ENCODE measurements at places on chromosomes 7 and 10.

- no peak for DNase-seq
Observed at GRCh38 chr7:75584354-75584753, 92.2 kb downstream of the SPDYE5 start.

DNA sequence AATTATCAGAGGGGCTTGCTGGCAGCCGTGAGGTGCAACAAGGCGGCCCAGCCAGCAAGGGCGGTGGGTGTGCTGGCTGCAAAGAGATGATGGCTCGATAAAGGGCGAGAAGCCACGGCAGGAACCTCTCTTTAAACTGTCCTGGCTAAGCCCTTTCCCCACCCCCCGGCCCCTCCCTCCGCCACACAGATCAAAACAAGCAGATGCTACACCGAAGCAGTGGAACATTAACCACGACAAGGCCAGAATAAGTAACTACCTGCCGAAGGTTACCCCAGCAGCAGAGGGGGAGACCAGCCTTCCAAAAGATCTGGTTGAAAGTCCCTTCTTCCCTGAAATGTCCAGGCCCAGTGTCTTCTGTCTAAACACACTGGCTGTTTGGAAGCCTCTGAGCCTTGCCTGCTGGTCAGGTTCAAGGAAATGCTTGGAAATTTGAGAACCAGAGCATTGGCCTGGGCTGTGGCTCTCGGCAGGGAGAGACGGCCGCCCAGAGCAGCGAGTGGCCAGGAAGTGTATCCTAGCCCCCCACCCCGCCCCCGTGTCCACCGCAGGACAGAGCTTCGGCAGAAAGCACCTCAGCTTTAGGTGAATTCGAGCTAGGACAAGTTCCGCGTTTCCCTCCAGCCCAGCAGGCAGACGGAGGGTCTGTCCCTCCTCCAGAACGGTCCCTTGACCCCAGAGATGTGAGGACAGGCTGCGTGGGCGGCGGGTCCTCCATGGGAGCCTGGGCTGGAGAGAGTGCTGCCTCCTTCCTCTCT, 2.1 kb downstream of the FAM20C start:
- no peak for DNase-seq

DNA sequence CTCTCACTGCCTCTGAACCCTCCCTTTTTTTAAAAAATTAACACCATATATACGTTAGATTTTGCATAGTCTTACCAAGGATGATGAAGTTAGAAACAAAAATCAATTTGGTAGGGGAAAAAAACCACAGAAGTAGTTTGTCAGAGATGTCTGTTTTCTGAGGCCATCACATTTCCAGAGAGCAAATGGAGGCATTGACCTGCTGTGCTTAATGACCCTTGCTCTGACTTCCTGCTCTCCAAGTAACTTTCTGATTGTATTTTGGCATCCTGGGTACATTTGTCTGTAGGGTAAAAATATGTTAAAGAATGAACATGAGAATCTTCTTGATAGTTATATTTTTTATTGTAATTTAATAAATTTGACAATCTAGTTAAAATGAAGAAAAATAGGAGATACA, 140.2 kb downstream of the LCOR start:
- DNase-seq: no peak

DNA sequence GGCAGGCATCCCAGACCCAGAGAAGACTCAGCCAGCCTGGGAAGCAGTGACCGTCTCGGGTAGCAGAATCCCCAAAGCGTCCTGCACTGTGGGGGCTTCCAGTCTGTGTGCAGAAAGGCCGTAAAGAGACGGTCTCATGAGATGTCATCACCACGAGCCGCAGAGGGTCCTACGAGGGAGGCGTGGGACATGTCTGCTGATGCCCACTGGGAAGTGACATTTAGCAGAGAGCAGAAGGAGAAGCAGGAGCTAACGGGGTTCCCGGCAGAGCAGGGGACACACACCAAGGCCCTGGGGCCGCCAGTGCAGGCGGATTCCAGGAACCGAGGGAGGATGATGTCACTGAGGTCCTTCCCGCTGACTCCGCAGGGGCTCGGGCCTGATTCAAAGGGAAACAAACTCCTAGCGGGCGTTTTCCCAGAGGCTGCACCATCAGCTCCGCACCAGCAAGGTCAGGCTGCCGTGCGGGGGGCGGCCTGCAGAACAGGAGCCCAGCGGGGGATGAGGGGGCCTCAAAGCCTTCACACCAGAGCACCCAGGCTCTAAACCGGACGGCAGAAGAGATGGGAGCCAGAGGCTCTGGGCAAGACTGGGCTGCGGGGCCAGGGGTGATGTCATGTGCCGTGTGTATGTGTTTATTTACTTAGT, 85.4 kb upstream of the PDGFA start:
- DNase-seq: no peak

GRCh38 chr7:101602484-101603241, 26.4 kb downstream of the MYL10 start:
- peak; percentile 51 for DNase-seq

DNA sequence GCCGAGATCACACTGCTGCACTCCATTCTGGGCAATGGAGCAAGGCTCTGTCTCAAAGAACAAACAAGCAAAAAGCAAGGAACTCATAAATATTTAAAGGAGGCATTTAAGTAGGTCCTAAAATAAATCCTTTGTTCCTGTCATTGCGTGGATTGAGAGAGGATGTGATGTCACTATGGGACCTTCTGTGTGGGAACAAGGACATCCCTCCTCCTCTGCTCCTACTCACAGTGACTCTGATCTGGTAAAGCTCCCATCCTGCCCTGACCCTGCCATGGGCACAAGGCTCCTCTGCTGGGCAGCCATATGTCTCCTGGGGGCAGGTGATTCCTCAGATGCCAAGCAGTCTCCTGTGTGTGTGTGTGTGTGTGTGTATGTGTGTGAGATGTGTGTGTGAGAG, 74.1 kb upstream of the PRSS58 start:
- DNase-seq: no peak

DNA sequence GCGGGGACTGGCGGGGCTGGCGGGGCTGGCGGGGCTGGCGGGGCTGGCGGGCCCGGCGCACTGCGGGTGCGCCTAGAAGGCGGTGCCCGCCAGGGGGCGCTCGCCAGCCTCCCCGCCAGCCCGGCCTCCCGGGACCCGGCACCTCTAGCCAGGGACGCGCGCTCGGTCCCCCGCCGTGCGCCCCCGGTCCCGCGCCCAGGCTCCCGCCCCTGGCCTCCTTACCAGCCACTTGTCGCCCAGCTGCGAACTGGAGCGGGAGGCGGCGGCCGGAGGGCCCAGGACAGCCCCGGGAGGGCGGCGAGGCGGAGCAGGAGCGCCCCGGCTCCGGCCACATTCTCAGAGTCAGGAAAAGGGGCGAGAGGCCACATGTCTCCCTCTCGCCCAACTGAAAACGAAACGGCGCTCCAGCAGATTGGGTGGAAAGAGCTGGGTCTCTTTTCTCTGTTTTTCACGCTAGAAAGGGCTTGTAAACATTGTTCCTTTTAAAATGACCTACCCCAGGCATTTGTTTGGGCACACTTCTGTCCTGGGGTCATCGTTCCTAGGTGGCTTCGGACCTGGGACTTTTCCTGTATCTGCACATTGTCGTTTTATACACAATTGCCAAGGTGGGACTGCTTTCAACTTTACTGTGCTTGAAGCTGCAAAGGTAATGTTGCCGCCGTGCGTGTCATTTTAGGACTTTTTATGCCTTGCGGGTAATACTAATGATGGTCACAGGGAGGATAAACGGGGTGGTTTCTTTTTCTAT, 378 bp upstream of the PRKCQ start:
- peak; percentile 92 for DNase-seq

GRCh38 chr7:123795917-123796316, 47.1 kb upstream of the WASL start:
- no peak for DNase-seq

GRCh38 chr10:114995468-114996247, 57.7 kb downstream of the TRUB1 start:
- DNase-seq: no peak

GRCh38 chr10:31770307-31770902, 158.2 kb downstream of the ARHGAP12 start:
- DNase-seq: no peak

GRCh38 chr10:22319547-22319979, 1.3 kb upstream of the BMI1 start:
- DNase-seq: no peak

GRCh38 chr7:140478246-140479061, 851 bp downstream of the MKRN1 start:
- DNase-seq: no peak

- DNase-seq: no peak
Observed at GRCh38 chr7:3073763-3074458, 30.2 kb upstream of the CARD11 start.

- no peak for DNase-seq
Observed at GRCh38 chr10:132539431-132539839, 1.8 kb downstream of the INPP5A start.

- no peak for DNase-seq
Observed at GRCh38 chr10:416091-416515, 273.4 kb downstream of the DIP2C start.

DNA sequence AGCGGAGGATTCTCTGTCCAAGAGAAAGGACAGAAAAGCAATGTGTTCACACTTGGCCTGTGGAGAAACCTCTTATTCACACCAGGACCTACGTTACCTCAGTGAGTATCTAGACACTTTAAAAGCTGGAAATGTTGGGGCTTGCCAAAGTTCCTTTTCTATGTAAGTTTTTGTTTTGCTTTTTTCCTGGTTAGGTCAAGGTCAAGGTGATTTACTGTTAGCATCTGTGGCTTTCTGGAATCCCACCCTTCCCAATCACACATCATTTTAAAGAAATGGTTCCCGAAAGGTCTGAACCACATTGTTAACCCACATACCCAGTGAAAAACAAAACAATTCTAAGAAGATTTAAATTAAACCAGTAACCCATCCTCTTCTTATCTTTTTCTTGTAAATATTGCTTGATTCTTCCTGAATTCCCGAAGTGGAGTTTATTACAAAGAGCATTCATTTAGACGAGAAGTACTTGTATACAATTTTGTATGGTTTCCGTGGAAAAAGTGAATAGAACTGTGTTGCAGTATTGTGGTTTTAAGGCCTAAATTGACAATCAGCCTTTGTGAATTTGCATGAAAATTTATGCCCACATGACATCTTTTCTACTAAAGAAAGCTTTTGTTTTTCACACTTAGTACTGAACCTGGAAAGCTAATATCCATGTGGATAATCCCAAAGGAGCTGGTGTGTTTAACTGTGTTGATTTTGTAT, 827.0 kb upstream of the IGFBP3 start:
- no peak for DNase-seq

GRCh38 chr10:17427201-17427600, 27.2 kb downstream of the ST8SIA6 start:
- DNase-seq: no peak

DNA sequence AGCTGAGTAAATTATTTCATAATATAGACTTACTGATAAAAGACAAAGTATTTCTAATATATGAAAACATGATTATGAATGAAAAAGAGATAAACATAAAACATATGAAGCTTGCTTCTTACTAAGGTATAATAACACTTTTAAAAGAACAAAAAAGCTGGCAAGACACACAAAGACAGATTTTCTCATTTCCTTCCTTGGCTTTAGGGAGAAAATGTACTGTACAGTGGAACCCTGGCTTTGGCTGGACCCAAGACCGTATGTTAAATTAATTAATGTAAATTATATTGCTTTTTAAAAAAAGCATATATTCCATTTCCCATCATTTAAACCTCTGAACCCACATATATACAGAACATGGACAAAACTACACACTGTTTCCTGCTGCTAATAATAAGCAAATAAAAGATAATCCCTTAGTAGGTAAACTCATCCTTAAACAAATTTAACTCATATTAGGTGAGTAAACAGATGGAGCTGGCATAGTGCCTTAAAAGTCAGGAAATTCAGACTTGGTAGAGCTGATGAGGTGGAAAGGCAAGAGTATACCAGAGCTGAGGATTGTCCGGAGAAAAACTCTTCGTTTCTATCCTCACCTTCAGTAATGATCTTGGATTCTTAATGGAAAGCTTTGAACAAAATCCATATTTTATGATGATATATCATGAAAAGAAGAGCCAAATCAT, 1016.4 kb upstream of the KCND2 start:
- no peak for DNase-seq

DNA sequence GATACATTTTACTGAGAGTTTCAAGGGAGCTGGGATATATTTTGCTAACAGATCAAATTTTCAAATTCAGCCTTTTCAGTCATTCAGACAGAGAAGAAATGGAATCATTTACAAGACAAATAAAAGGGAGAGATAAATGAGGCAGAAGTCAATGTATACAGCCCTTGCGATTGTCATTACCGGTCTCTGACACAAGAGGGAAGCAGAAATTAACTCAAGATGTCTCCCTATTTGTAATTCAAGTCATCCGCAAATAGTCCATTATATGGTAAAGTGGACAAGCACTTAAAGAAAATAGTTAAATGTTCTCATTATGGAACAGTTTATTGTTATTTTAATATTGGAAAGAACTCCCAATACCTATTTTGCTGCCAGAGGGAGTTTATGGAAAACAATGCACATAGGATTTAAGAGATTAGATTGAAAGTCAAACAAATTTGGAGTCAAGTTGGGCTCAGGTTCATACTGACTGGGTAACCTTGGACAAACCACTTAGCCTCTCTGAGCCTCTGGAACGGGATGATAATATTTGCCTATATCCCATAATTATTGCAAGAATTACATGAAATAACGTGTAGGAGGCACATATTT, 89.3 kb upstream of the PRKCQ start:
- no peak for DNase-seq

DNA sequence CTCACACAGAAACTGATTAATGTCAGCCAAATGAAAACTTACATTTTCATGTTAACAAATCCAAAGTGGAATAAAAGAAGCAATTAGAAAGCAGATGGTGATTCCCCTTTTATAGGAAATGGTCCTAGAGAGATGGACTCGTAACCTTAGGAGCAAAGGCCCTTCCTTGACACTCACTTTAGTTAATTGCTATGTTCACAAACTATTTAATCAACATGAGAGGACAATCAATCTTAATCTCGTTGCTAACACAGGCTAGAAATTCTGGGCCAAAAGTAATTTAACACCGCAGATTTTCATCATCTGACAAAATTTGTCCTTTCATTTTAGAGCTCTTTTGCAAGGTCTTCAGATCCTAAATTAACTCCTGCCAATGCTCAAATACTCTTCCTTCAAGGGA, 64.0 kb upstream of the DNAJB12 start:
- no peak for DNase-seq

- DNase-seq: no peak
Observed at GRCh38 chr10:51394039-51394438, 305.4 kb downstream of the CSTF2T start.

GRCh38 chr7:31948029-31948428, 122.2 kb downstream of the PDE1C start:
- DNase-seq: no peak

Measured in stimulated activated CD8-positive, alpha-beta memory T cell treated with anti-CD3 and anti-CD28 coated beads, Interleukin-15, amount 100 ng/mL, for 24 hours (primary cell).